Activated CD4-positive, alpha-beta T cell treated with anti-CD3 and anti-CD28 coated beads for 1 hour (primary cell): ENCODE measurements at places on chromosomes 7 and 10.

DNA sequence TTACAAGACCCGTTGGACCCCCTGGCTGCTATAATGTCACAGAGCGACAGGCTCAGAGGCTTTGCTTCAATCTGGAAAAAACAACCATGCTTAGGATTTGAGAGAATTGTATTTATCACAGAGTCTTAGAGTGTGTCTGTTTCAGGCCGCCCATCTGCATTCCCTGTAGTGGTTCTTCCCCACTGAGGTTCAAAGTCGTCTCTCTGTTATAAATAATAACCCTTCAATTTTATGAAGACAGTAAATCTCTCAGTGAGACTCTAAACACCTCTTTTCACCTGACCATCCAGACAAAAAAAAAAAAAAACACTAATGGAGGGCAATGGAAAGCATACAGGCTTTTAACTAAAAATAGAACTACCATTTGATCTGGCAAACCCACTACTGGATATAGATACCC is 565.4 kb upstream of the AUTS2 start:
- no peak for DNase-seq

GRCh38 chr7:139798221-139798620 is 20.4 kb upstream of the HIPK2 start:
- no peak for DNase-seq

DNA sequence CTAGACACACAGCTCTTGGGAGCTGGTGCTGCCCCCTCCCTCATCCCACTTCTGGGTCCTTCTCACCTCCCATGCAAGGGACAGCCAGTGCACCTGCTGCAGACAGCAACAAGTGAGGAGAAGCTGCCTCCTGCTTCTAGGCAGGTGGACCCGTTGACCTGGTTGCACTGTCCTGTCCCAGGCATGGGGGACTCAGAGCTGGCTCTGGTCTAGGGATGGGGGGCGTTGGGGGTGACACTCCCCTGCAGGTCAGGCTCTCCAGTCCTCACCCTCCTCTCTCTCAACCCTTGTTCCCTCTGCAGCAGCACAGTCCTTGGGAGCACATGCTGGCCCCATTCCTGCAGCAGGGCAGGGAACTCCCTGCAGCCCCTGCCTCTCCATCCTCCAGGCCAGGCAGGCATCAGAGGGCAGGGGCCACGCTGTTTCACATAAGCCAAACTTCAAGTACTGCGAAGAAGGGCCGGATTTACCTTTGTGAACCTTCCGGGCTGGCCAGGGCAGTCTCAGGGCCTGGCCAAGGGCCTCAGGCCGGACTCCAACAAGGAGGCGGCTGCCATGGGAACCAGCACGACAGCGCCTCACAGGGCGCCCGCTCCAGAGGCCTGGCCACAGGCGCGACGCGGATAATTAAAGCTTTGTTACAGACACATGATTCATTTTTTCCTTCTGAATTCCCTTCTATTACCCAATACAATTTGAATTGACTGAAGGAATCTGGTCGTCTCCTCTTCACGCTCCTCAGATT is 48.5 kb downstream of the RASGEF1A start:
- no peak for DNase-seq

GRCh38 chr7:117673839-117674238 is 194.0 kb downstream of the CFTR start:
- no peak for DNase-seq

DNA sequence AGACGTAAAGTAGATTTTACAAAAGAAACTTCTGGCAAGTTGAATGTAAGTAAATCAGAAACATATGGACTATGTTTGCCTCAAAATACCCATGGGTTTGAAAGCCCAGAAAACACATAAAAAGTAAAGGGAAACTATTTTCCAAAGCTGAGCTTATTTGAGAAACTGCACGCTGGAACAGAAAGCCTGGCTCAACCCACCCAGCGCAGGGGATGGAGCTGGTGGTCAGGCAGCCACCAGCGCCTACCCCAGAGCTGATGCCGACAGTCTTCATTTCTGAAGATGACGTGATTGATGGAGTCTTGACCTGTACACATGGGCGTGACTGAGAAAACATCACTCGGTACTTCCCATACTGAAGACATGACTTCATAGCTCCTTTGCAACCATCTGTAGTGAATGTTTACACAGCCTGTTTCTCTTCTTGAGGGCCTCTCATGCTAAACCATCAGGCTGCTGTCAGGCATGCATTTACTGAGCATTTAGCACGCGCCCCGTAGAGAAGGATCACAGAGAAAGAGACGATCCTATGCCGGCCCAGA is 232.6 kb upstream of the AUTS2 start:
- DNase-seq, result no peak

- no peak for DNase-seq
Observed at GRCh38 chr10:66148312-66148711, 777.5 kb upstream of the LRRTM3 start.

GRCh38 chr7:80309971-80310549 is 175.4 kb downstream of the GNAI1 start:
- no peak for DNase-seq

GRCh38 chr10:22619101-22619500 is 95.3 kb downstream of the PIP4K2A start:
- no peak for DNase-seq

GRCh38 chr10:102245932-102246251 is 560 bp downstream of the GBF1 start:
- no peak for DNase-seq

DNA sequence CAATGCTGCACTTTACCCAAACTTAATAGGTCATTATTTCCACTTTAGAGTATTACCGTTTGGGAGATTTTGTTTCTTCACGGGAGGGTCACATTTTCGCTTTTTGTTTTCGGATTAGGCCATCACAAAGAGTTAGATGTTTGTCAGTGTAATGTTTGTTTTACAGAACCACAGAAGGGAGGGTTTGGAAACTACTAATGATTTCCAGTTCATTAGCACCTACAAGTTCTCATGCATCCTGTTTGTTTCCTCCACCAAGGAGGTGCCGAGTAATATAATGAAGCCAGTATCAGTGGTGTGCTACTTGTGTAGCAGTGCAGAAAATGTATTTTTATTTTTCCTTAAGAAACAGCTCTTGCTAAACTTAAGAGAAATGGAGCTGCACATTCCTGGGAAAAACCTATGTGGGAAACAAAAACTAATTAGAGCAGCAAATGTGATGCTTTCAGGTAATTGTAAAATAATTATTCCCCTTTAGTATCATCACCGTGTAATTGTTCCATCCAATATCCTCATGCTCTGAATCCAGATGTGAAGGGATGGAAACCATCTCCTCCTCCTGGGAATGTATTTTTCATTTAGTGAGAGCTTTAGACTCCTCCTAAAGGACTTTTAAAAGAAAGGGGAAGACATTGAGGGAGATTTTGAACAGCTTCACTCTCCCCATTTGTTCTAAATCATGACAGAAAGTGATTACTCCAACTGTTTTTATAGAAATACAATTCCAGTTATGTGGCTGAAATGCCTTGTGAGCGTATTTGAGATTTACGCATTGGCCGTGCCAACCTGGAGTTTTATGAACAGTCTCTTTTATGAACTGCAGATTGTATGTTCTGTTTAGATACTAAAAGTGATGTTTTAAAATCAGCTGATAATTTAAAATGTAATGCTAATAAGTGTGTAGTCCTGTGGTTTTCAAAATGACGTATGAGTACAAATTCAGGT is 5.6 kb downstream of the CELF2 start:
- DNase-seq, result no peak

- no peak for DNase-seq
Observed at GRCh38 chr7:128839751-128840177, 9.6 kb downstream of the FLNC start.

DNA sequence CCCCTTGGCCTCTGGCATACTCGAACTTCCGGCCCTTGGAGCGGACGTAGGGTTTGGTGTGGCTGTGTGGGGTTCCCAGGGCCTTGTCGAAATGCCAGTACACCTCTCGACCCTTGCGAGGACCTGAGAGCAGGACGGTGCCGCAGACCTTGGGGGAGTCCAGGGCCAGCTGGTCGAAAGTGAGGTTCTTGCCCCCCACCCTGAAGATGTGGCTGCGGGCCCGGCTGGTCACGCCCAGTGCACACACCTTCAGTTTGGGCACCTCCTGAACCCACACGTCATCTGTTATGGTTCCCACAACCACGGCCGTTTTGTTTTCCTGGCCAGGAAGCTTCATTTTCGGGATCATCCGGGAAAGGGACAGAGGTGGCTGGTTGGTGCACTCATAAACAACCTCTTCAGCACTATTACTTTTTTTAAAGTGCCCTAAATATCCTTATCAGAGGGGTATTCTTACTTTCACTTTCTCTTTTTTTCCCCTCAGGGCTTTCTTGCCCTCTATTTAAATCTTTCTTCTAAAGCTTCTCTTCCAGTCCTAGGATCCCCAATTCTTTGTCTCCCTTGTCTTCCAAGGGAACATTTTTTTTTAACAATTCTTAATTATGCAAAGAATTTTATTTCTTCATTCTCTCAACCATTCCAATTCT is 44.9 kb upstream of the FAM3C start:
- no peak for DNase-seq

GRCh38 chr10:91511549-91512330 is 101.6 kb downstream of the HECTD2 start:
- DNase-seq, result no peak

DNA sequence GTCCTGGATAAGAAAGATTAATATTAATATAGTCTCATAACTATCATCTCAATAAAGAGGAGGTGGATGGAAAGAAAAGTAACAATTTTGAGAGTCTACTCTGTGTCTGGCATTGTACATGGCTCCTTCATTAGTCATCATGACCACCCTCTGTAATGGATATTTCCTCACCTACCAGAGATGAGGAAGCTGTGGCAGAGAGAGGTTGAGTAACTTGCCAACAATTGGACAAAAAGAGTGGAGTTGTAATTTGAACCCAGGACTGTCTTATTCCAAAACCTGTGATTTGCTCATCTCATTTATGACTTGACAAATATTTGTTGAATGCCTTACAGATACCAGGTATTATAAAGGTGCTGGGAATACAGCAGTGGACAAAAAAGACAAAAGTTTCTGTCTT is 2.1 kb upstream of the IDE start:
- DNase-seq, result no peak

- no peak for DNase-seq
Observed at GRCh38 chr7:27917774-27918314, 177.9 kb downstream of the TAX1BP1 start.

DNA sequence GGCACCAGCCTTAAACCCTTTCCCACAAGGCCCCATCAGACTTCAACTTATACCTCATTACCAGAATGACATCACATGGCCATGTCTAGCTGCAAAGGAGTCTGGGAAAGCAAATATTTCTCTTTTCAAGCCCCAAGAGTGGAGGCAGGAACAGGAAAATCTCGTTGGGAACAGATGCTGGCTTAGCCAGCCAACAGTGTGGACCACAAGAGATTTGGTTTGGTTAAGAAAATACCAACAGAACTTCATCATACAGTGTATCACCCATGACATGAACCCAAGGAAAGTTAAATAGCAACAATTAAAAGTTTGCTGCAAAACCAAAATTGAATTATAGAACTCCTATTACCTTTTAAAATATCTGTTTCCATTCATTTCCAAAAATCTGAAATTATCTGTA is 2.2 kb upstream of the MET start:
- DNase-seq, result no peak

GRCh38 chr7:939843-940242 is 14.6 kb downstream of the ADAP1 start:
- no peak for DNase-seq

GRCh38 chr7:131212114-131212513 is 115.6 kb upstream of the MKLN1 start:
- DNase-seq, result no peak

- no peak for DNase-seq
Observed at GRCh38 chr10:22573820-22574569, 140.4 kb downstream of the PIP4K2A start.

DNA sequence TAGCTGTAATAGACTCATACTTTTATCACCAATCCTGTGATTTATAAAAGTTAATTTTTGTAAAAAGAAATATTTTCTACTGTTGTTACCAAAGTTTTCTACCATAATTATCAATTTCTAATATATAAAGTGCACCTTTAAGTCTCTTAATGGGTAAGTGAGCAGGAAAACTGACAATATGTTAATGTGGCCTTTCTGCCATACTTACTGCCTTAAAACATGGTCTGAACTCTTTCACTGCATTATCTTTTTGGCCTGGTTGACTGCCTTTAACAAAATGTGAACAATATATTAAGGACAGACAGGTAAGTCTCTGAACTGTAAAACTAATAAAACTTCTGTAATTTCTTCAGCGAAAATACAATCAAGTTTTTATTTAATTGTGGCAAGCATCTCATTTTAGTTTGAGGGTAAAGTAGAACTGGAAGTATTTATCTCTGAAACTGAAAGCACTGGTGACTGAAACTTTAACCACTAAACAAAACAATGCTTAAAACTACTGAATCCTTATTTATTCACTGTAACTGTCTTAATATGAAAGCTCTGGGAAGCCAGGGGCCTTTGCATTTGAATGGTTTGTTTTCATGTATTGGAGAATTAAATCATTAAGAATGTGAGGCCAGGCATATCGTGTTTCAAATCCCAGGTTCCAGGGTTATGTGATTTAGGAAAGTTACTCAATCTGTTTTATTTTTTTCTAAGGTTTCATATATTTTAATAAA is 948.8 kb upstream of the POT1 start:
- no peak for DNase-seq

DNA sequence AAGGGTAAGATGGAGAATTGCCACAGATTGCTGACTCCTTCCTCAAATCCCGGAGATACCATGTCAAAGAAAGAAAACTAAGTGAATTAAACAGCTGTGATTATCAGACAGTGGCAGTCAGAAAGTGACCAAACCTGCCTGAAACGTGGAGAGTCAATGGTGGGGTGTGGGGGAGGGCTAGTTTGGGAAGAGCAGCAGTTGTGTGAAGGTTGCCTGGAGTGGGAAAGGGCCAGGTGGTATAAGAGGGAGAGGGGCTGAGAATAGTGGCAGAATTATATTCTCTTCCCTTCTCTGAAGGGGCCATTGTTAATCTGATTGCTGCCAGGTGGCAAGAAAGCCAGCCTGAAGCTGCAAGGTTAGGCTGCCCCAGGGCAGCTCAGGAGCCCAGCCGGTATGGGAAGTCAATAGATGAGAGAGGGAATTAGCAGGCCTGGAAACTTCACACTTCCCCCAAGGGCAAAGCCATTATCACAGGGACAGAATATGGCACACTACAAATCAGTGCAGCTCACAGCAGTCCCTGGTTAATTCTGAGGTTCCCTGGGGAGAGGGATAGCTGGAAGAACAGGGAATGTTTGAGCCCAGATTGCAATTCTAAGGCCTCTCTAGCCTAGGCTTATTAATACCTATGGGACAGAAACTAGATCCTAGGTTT is 83.9 kb upstream of the ITGB1 start:
- no peak for DNase-seq

- no peak for DNase-seq
Observed at GRCh38 chr7:3356173-3356572, 55.1 kb downstream of the SDK1 start.

GRCh38 chr7:86933295-86933845 is 126.1 kb downstream of the ELAPOR2 start:
- DNase-seq, result no peak

DNA sequence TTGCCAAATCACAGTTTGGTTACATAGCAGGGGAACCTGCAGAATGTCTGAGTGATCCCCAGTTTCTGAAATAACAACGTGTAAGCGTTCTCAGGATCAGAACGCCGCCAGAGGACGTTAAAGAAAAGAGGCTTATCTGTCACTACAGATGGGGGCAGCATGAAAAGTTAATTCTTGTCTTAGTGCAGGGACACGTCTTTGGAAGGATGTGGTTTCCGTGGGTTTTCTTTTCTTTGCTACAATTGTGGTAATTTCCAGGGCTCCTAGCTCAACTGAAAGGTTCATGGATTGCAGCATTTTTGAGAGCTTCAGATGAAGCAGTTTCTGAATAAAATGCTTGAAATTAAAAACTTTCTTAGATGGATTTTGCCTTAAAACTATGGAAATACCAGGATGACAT is 106.6 kb downstream of the PRKCQ start:
- peak; percentile 11 for DNase-seq

GRCh38 chr10:77836299-77836820 is 90.2 kb downstream of the DLG5 start:
- DNase-seq, result peak; percentile 31
